ENCODE measurements at places on chromosomes 5 and 9.

DNA sequence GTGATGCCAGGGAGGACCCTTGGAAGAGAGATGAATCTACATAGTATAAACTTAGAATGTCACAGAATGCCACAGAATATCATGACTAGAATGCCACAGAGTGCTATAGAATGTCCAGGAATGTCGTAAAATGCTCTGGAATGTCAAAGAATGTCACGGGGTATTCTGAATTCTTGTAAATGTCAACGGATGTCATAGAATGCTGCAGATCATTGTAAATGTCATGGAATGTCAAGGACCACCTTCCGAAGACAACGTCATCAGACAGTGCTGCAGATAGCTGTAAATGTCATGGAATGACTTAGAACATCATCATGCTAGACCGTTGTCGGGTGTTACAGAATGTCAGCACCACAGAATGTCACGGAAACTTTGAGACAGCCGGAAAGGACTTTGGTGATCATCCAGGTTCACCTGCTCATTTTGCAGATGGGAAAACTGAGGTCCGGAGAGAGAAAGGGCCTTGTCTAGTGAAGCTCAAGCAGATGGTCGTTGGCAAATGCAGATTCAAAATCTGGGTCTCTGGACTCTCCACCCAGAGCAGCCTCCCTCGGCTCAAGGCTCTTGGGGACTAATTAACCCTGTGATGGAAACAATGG lies 117.1 kb downstream of the LHX2 start:
- DNase-seq: no peak

DNA sequence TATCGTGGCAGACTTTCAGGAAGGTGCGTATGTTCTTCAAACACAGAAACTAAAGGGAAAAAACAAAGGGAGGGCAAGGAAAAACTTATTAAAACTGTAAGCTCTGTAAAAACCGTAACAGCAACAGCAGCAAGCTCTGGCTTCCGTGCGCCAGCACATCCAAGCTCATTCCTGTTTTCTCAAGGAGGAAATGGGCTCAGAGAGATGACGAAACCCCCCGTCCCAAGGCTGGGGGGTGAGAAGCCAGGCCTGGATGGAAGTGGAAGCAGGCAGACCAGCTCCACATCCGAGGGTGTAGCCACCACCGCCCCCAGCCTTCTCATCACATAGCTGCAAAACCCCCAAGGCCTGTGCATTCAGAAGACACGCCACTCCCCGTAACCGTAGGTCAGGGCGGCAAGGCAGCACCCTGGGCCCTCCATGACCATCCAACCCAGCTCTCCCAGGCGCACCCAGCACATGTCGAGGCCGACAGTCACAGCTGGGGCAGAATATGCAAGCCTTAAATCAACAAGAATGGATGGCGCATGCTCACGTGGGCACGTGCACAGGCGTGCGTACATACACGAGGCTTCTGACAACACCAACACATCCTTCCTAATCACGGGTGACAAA lies 52.8 kb downstream of the VAV2 start:
- no peak for DNase-seq

GRCh38 chr5:164301708-164302107 lies 796.3 kb downstream of the MAT2B start:
- no peak for DNase-seq

- no peak for DNase-seq
Measured at GRCh38 chr9:22514871-22515270, 68.2 kb downstream of the DMRTA1 start.

DNA sequence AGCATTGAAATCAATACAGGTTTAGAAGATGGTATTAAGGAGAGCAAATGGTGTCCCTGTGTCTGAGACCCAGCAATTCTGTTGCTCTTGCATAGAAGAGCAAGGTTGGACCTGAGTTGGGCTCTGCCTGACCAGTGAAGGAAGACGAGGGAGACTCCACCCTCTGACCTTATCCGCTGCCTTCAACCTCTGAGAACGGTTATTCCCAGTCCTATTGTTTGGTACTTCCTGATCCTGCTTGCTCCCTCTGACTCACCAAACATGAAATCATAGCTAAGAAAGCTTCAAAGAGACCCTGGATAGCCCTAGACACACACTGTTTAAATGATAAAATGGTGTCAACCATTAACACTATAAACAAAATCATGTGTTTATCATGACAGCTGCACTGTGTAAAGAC lies 218.5 kb downstream of the PLK2 start:
- DNase-seq: no peak

DNA sequence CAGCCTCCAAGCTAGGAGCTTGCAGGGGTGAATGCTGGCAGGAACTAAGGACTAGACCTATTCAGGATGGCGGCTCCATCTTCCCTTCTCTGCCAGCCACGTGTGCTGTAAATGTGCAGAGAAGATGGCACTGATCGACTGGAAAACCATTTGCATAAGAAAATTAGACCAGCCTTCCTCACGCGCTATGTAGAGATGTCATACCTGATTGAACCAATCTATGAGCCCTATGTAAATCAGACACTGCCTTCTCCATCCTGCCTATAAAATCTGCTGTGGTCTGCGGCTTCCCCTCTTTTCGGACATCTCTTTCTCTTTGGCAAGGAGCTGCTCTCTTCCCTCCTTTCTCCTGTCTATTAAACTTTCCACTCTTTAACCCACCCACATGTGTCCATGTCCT lies 91.6 kb downstream of the NPR3 start:
- DNase-seq: no peak

GRCh38 chr5:102811972-102812371 lies 56.9 kb downstream of the PAM start:
- DNase-seq: no peak

DNA sequence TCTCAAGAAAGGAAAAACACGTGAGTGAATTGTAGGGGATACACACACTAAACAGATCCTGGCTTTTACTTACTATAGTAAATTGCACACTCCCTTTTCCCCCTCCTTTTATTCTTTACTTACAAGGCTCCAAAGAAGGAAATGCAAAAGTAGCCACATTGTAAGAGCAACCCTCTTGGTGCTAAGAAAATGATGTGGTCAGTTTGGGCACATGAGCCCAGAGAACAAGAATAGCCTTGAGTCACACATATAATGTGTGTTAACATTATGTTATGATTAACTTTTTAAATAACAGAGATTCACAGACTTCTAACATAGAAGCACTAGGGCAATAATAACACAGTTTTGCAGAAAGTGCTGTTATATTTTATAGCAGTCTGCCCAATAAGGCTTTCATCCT lies 48.5 kb downstream of the PCSK5 start:
- no peak for DNase-seq

- DNase-seq: no peak
Measured at GRCh38 chr5:36301858-36302603, at the start of gene RANBP3L. Gene RANBP3L, minus strand, starts transcription at chr5:36301902. Its CDS starts 486 bp downstream, at chr5:36301416.

GRCh38 chr5:173472784-173473278 lies 143.6 kb downstream of the BOD1 start:
- no peak for DNase-seq

GRCh38 chr5:3353561-3353960 lies 242.1 kb upstream of the IRX1 start:
- DNase-seq: no peak

DNA sequence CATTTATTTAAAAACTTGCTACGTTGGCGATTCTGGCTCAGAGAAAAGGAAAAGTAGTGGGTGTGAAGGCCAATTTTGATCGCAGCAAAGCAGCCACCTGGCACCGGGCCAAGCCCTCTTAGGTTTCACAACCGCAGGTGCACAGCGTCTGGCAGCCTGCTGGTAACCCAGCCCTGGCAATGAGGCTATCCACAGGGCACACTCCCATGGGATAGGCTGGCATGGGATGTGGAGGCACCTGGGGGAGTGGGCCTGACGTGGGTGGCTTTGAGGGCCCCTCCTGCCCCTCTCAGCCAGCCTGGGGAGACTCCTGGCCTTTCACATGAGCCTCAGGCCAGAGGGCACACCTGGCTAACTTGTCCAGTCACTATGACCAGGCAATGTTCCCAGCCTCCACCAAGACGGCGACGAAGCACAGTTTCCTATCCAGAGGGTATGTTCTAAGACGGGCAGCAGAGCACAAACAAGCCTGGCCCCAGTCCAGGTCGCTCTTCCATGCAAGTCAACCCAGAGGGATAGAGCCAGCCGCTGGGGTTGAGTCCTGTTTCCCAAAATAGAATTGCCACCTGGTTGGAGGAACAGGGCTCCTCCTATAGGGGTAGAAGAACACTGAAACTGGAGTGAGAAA lies 19.0 kb downstream of the CMBL start:
- peak; percentile 18 for DNase-seq

DNA sequence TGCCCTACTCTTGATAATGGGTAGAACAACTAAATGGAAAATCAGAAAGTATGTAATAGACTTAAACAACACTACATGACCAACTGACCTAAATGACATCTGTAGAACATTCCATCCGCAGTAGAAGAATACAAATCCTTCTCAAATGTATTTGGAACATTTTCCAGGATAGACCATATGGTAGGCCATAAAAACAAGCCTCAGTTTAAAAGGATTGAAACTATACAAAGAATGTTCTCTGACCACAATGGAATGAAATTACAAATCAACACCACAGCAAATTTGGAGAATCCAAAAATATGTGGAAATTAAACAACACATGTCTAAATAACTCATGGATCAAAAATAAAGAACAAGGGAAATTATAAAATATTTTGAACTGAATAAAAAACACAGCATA lies 189.2 kb downstream of the NDUFS4 start:
- no peak for DNase-seq

- DNase-seq: no peak
Measured at GRCh38 chr5:74693191-74693590, 8.2 kb downstream of the HEXB start.

Data from stimulated activated CD4-positive, alpha-beta T cell treated with anti-CD3 and anti-CD28 coated beads, Interleukin-4, amount 100 ng/mL, for 24 hours (primary cell).